ENCODE measurements at places on chromosomes 1 and 21.

GRCh38 chr1:19067182-19067911, 110.9 kb upstream of the IFFO2 start:
- no peak for DNase-seq

- DNase-seq = peak; percentile 48
These were observed at the start of gene DNALI1 for GRCh38 chr1:37556712-37557196. Gene DNALI1 (plus strand): TSS chr1:37556940. CDS start chr1:37556995, 55 bp downstream.

- no peak for DNase-seq
These were observed 197.6 kb downstream of the CAMTA1 start for GRCh38 chr1:6982860-6983259.

DNA sequence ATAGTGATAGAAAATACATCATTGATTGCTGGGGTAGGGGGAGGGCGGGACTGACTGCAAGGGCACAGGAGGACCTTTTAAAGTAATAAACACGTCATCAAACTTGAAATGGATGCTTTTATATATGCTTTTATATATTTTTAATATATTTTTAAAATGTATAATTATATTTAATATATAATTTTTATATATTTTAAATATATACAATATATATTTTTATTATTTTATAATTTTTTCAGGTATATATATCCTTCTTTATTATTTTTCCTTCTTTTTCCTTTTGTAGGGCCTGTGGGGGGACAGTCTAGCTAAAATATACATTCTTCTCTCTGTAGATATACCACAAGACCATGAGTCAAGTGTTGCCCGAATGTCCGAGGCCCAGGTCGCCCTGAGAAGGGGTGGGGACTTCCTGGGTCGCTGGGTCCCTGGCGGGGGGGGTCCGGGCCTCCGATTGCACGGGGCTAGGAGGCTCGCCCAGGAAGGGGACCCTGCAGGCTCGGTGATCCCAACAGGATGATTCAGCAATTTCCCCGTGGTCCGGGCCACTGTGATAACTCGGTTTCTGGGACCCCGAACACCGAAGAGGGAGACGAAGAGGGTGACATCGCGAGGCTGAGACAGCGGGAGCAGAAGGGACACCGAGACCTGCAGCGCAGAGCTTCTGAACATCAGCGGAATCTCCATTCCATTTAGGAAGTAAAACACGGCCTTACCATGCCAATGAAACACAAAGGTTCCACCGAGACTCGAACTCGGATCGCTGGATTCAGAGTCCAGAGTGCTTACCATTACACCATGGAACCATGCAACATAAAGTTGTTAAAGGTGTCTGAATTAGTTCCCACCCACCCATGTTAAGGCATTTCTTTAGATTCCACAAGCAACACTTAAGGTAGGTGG, 112.5 kb upstream of the NBPF11 start:
- DNase-seq = no peak

DNA sequence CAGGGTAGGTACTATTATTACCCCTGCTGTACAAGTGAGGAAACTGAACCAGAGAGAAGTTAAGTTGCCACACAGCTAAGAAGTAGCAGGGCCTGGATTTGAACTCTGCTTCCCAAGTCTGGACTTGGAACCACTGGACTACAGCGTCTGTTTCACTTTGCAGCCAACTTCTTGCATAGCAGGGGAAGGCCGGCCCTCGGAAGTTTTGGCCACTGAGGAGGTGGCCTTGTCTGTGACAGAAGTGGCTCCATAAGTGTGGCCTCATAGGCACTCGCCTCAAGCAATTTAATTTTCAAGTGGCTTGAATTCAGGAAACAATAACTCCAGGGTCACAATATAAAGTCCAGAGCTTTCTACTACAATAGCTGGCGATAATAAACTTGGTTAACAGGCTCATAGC, 41.4 kb downstream of the PLEKHA6 start:
- no peak for DNase-seq

- no peak for DNase-seq
These were observed 26.3 kb downstream of the RAB7B start for GRCh38 chr1:205976708-205977401.

DNA sequence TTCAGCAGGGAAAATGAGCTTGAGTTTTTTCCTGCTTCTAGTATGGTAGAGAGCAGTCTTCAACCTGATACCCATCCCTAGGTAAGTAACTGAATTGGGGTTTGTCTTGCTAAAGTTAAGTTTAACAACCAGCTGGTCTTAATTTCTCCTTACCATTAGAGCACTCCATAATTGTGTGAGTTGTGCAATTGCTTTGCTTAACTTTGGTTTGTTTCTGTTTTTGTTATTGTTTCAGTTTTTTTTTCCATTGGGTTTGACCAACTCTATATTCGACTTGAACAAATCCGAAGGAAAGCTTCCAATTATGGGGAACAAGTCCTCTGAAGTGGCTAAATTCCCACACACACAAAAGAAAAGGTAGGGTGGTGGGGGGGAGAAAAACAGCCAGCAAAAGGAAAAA, 641.1 kb downstream of the PLA2G4A start:
- DNase-seq = no peak

DNA sequence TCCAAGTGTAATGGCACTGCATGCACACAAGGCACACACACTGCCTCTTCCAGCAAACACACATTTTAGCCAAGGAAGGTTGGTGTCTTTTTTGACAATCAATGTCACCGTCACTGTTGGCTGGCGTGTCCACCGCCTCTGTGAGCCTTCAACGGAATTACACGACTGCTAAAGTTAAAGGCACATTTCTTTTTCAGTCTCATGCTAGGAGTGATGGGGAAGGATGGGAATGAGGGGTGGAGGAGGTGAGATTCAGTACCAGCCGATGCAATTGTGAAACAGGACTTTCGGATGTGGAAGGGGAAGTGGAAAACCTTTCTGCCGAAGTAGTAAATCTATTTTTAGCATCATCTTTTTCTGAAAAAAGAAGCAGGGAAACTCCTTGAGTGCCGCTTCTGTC, 1.4 kb downstream of the ELAVL4 start:
- DNase-seq = no peak

GRCh38 chr1:235586413-235586812, 63.2 kb downstream of the GNG4 start:
- no peak for DNase-seq

DNA sequence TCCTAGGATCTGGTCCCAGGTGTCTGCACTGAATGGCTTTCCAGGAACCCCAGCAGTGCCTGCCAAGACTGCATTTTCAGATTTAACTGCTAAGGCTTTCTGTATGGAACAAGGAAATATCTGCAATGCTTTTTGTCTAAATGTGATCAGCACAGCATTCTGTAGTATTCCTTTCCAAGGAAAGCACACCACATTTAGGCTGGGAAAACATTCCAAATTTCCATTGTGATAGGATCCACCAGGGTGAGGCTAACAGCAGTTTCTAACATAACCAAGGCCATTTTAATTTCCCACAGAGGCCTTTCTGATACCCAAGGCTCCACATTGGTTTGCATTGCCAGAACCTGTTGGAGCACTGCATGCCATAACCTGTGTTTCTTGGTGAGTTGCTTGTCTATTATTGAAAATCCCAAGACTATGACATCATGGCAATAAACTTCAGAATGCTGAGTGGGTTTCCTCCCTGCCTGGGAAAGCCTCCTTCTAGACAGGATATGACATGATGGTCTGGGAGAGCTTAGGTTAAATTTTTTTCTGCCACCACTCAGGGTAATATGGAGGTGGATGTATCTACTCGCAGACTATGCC, 23.3 kb upstream of the PTGFRN start:
- peak; percentile 67 for DNase-seq

DNA sequence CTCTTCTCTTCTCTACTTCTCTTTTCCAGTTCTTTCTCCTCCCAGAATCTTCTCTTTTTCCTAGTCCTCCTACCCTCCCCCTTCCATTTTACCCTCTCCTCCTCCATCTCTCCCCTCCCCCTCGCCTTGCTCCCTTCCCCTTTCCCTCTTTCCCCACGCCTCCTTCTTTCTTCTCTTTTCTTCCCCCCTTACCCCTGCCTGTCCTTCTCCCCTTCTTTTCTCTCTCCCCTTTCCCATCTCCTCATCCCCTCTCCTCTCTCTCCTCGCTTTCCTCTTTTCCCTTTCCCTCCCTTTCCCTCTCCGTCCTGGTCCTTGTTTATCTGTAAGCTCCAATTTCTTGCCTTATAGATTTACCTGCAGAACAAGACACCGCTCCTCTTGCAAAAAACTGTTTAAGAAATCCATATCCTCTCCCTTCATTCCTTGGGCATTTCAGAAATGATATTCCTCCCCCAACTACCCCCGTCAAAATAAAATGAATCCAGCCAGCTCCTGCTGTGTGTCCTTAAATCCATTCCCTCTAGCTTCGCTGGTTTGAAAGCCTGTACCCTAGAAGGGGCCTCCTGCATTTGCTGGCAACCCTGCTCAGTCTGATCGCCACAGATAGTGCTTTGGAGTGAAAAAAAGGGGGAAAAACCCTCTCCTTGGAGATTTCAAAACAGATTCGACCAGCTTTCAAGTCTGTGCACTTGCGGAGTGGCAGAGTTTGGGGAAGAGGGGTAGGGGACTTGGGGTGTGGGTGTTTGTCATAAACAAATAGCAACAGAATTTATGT, 89.4 kb downstream of the PAPPA2 start:
- DNase-seq = no peak

DNA sequence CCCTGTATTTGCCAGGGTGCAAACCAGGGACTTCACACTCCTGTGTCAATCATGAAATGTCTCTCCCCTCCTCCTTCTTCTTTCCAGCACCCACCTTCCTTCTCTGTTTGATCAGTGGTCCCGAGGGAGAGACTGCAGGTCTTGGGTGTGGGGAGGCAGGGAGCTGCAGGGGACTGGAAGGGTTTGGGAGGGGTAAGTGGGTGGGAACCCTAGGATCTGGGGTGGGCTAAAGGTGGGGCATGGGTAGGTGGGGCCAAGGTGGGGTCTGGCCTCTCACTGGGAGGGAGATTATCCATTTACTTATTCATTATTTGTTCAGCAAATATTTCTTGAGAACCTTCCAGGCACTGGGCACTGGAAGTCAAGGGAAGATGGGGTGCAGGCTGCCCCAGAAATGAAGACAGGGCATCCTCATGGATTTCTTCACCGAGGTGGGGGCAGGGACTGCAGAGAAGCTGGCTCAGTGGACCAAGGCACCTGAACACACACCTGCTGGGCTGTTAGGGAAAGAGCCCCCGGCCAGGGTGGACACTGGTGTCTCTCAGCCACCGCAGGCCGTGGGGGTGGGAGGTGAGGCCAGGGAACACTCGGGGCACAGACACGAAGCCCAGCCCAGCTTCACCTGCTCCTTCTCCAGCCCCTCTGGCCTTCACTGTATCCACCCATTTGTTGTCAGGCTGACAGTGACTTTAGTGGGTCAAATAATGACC, 193.9 kb upstream of the C1orf174 start:
- no peak for DNase-seq

- DNase-seq = no peak
These were observed 25.5 kb upstream of the ITPKB start for GRCh38 chr1:226764533-226764932.
